ENCODE measurements at places on chromosomes 3 and 15.

DNA sequence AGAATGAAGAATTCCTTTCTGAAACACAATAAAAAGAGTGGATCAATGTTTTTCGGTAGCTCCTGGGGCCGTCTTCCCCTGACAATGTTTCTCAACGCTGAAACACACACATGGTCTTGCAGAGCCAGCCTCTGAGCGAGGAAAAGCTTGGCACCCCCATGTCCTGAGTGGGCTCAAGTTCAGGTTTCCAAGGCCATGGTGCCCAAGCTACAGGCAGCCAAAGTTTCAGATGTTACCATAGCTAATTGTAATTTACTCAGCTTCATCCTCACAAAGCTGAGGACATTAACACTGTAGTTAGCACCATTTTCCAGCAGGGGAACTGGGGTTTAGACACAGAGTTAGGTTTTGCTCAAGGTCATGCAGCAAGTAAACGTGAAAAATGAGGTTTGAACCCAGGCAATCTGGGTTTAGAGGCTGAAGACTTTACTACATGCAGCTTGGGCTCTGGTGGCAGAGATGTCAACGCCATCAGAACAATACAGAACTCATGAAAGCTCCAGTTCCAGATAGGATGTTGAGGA, 199.1 kb downstream of the TJP1 start:
- DNase-seq: no peak

DNA sequence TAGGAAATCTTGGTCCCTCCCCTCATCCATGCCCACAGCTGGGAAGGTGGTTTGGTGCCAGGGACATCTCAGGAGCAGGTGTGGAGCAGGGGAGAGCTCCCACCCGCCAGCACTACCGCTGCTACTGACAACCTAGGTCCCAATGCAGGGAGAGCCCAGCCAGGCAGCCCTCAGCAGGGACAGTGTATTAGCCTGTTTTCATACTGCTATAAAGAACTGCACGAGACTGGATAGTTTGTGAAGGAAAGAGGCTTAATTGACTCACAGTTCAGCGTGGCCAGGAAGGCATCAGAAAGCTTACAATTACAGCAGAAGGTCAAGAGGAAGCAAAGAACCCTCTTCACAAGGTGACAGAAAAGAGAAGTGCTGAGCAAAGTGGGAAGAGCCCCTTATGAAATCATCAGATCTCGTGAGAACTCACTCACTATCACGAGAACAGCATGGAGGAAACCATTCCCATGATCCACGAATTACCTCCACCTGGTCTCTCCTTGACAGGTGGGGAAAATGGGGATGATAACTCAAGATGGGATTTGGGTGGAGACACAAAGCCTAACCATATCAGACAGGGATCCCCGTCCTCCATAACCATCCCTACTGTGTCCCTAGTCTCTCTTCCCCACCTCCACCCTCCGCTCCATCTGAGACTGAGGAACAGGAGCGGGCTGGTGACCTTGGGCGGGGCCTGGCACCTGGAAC, 218.6 kb downstream of the TBC1D2B start:
- DNase-seq: no peak

DNA sequence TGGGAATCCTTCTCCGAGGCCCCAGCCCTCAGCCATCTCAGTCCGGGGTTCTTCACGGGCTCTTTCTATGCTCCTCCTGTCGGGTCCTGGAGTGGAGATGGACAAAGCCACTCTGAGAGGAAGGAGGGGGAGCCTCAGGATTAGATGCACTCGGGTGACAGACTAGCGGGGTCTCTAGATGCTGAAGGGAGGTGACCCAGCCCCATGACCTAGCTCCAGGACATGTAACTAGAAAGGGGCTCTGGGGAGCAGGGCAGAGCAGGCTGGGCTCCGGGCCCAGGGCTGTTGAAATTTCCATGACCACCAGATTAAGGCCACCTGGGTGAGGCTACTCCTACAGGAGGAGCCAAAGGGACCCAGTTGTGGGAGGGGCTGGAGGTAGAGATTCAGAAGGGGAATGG, 14.8 kb upstream of the SKIC8 start:
- DNase-seq: no peak

GRCh38 chr3:160232014-160232413, 6.8 kb downstream of the C3orf80 start:
- DNase-seq: no peak

GRCh38 chr3:4753073-4753691, 226.1 kb upstream of the BHLHE40 start:
- no peak for DNase-seq

DNA sequence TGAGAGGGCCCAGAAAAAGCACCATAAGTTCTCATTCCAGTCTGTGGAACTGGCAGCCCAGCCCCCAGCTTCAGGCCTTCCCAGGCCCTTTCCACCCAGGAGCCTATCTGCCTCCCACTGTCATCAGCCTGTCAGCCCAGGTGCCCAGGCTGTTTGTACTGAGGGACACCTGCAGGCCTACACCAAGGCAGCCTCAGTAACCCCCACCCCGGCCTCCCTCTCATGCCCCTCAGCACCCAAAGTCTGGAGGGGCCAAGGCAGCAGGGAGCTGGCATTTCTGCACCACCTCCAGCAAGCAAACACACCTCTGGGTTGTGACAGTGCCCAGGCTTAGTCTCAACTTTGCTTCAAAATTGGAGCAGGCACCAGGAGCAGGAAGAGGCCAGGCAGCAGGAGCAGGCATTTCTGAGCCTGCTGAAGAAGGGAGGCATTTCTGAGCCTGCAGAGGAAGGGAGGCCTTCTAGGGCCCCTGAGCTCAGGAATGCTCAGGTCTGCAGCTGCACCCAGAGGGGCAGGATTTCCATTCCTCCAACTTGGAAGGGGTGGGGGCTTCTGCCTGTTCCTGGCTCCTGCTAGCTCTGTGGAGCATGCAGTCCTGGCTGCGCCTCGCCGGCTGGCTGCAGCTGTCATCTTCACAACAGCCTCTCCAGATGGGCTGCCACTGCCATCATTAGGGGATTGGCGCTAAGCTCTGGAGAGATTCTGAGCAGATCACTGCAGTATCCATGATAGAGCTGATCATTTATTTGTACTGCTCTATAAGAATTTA, 396.1 kb downstream of the UNC13C start:
- no peak for DNase-seq

- no peak for DNase-seq
Measured at GRCh38 chr3:13466781-13467180, 13.3 kb upstream of the HDAC11 start.

GRCh38 chr15:99090011-99090699, 14.7 kb upstream of the SYNM start:
- DNase-seq: no peak

DNA sequence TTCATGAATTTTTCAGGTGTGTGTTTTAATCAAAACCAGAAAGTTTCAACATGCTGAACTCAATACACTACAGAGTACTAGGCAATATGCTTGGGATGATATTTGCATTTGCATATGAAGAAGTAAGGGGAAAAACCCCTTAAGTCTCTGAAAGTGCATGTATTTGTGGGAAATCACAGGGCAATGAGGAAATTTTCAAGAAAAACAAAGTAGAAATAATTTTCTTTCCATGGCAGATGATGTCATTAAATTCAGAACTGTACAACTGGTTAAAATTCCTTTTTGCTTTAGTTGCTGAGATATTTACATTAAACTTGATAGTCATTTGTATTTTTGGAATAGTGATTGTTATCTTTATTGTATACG, 294.0 kb upstream of the TBC1D5 start:
- no peak for DNase-seq

DNA sequence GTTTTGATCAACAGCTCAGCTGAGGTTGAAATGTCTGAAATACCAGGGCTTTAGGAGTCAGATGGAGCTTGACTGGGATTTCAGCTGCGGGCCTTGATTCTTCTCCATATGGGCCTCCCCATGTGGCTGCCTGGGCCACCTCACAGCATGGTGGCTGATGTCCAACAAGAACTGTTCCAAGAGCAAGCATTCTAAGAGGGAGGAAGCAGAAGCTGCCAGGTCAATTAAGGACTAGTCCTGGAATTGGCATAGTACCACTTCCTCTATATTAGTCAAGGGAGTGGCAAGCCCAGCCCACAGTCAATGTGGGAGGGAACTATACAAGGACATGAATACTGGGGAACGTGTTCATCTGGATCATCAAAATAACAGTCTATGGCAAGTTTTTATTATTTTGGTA, 181.7 kb upstream of the ANKRD28 start:
- no peak for DNase-seq

- DNase-seq: no peak
Measured at GRCh38 chr15:56014677-56015076, 21.3 kb upstream of the NEDD4 start.

GRCh38 chr3:154428286-154429206, 1.4 kb downstream of the GPR149 start:
- DNase-seq: no peak

DNA sequence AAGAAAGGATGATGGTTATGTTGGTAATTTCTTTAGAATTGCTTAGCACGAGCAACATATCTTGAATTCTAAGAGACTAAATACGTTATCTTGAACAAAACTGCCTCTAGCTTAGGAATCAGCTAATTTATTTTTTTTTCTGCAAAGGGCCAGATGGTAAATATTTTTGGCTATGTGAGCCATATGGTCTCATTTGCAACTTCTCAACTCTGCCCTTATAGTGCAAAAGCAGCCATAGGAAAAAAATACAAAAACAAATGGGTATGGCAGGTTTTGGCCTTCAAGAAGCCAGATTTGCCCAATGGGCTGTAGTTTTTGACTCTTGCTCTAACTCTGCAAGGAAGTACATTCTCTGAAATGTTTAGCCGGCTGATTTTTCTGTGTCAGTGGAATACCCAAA, 11.9 kb downstream of the OXSM start:
- no peak for DNase-seq

DNA sequence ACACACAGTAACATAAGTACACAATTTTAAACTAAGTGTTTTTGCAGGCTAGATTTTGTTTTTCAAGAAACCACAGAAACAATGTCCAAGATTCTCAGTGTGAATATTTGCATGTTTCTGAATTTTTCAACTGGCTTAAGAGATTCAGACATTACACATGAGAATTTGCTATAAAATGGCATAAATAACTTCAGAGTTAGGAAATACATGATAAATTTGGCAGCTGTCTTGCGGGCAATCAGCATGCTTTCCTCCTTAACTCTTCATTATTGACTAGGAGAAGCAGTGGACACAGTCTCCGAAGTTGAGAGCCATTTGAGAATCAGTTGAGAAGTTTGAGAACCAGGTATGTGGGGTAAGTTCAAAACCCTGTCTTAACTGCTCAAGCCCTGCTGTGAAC, 625.6 kb upstream of the SGO1 start:
- DNase-seq: no peak

DNA sequence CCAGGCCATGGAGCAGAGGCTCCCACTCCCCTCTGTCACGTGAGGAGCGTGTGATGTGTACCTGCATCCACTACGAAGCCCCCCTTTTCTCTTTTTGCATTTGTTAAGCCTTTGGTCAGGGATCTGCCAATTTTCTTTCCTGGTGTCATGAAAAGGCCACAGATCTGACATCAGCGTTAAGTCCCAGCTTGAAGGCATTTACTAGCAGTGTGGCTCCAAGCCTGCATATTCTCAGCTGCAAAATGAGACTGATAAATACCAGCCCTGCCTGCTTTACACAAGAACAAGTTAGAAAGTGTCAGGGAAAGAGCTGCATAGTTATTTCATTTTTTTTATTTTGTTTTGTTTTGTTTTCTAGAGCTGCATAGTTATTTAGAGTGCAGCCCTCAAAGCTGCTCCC, 2.3 kb upstream of the ANKRD63 start:
- DNase-seq: no peak

DNA sequence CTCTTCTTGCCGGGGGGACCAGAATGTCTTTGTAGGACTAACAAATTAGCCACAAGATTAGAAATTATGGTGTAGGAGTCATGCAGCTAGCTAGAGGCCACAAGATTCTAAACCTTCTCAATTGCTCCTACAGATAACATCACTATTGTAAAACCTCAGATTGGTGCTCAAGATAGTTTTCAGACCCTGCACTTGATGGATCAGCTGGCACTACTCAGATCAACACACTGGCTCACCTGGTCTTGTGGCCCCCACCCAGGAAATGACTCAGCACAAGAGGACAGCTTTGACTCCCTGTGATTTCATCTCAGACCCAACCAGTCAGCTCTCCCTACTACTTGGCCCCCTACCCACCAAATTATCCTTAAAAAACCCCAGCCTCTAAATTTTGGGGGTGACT, 124.1 kb upstream of the RASGRP1 start:
- DNase-seq: no peak

GRCh38 chr3:153103406-153103945, 58.5 kb upstream of the RAP2B start:
- no peak for DNase-seq
